ENCODE measurements at places on chromosomes 4 and X.

DNA sequence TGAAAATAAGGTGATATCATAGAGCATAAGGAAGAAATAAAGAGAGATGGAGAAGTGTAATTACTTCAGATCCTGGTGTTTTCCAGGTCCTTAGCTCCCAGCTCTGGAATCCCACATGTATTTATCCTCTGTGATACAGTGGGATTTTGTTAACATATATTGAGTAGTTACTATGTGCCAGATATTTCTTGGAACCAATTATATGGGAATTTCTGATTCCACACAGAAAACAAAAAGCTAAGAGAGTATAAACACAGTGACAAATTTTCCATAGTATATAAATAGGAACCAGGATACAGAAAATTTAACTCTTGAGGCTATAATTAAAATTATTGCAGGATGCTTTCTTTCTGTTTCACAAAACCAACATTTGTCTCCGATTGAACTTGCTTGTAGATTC lies 1067.5 kb downstream of the PCDH7 start:
- DNase-seq: no peak

GRCh38 chr4:152211936-152212653 lies 323.8 kb downstream of the FBXW7 start:
- no peak for DNase-seq

DNA sequence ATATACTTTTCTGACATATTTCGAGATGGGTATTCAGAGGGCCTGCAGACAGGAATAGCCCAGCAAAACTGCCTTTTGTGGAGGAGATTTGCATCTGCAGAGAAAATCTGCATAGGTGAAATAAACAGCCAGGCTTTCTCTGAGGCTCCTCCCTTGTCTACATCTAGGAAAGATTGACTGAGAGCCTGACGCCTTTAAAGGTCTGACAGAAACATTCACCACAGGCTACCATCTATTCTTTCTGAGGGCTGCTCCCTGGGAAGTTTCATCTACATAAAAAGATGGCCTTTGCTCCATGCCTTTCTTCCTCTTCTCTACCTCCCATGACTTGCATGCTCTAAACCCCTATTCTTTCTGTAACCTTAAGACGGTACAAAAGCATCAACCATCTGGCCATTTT lies 55.0 kb upstream of the AP1S2 start:
- no peak for DNase-seq

- no peak for DNase-seq
Measured at GRCh38 chr4:31089815-31090214, 369.6 kb downstream of the PCDH7 start.

DNA sequence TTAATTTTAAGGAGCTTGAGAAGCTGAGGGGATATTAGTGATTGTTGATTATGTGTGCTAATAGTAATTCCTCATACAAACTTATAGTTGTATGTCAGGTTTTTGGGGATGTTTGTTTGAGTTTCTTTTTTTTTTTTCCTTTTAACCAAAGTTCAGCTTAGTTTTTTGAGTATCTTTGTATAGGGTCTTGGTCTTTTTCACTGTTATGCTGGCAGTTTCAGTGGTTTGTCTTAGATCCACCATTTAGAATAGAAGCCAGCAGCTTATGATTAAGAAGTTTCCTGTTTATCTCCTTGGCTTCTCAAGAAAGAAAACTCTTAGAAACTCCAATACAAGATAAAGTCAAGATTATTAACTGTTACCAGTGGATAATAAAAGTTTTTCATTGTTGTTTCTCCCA lies 16.1 kb downstream of the CPEB2 start:
- DNase-seq: no peak

GRCh38 chrX:84876876-84877275 lies 126.8 kb upstream of the APOOL start:
- no peak for DNase-seq

DNA sequence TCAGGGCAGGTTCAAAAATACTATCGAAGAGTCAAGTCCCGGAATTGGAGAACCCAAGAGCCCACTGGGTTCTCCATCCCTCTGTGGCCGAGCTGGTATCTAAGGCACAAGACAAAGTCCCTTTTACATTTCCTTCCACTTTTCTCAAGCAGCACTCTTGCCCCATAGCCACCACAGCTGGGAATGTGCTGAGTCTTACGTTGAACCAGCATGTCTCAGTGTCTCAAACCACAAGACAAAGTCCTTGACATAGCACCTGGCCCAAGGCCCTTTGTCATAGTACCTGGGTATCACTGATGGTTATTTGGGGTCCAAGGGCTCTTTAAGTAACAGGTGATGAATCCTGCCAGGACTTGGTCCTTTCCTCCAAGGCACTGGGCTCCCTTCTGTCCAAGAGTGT lies 210.2 kb upstream of the IRS4 start:
- no peak for DNase-seq

GRCh38 chr4:5638316-5638715 lies 70.0 kb downstream of the EVC2 start:
- no peak for DNase-seq

DNA sequence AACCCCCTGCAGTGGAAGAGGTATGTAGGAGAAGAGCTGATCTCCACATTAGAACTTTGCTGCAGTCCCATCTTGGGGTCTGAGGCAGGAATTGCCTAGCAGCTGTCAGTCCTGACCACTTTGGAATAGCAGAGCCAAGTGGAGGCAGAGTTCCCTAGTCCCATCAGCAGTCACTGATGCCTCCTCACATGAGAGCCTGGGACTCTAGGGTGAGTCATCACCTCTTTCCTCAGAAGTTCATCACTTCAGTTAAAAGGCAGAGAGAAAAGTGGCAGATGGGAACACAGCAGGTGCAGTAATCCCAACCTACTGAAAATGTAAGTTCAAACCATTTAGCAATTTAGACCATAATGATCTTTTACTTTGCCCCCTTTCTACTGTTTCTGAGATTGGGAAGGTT lies 73.9 kb upstream of the MED14 start:
- DNase-seq: no peak

- no peak for DNase-seq
Measured at GRCh38 chrX:23888887-23889501, 18.7 kb downstream of the APOO start.

All from head of caudate nucleus (tissue), 42 donors.